ENCODE measurements at places on chromosomes 16 and 17.

GRCh38 chr17:50626037-50626574 lies 8.6 kb upstream of the ABCC3 start:
- peak; percentile 84 for DNase-seq

DNA sequence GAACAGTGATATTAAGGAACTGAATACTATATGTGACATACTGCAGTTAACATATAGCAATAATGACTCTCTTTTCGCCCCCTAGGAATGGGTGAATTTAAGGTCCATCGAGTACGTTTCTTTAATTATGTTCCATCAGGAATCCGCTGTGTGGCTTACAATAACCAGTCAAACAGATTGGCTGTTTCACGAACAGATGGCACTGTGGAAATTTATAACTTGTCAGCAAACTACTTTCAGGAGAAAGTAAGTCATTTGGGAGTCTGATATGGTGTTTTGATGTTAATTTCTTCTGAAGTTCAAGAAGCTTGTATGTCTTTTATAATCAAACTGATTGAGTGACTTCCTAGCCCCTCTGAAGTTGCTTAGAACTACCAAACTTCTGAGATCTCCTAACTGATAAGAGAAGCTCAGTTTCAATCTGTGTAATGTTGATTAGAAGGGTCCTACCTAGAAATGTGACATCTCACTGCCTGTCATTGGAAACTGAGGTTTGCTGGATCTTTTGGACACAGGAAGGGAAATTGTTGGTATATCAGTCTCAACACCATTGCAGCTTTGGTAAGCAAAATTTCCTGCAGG lies 1.0 kb downstream of the UTP4 start:
- DNase-seq: no peak

DNA sequence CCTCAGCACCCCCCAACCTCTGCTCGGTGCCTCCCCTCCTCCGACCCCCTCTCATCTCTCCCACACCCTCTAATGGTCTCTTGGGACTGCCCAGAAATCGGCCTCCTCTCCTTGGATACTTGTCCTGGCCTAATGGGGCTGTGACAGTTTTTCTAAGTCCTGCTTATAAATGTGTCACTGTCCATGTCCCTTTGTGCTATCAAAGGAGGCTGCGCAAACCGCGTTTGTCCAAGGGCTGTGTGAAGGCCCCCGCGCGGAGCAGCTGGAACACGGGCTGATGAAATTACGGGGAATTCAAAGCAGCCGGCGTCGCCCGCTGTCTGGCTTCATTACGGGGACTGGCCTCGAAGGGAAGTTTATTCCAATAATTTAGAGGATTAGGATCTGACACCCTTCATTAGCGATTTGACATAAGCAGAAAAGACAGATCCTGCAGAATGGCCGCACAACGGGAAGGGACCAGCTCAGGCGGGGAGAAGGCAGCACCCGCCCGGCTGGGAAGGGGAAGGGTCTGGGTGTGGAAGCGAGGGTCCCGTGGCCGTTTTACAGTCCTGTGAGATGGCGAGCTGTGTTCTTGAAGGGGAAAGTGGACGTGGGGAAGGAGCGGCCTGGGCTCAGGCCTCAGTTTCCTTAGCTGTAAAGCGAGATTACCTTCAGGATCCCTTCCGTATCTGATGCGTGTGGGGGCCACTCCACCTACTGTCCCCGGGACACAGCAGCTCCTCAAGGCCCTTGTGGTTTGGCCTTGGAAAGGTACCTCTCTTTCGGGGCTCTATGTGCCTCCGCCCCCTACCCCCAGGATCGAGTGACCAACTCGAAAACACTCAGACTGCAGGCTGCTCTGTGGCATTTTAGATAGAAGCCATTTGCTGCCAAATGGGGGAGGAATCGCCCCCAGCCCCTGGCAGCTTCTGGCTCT lies 1.6 kb upstream of the WFIKKN2 start:
- no peak for DNase-seq

- no peak for DNase-seq
Observed at GRCh38 chr16:31268891-31269290, 9.1 kb downstream of the ITGAM start.

DNA sequence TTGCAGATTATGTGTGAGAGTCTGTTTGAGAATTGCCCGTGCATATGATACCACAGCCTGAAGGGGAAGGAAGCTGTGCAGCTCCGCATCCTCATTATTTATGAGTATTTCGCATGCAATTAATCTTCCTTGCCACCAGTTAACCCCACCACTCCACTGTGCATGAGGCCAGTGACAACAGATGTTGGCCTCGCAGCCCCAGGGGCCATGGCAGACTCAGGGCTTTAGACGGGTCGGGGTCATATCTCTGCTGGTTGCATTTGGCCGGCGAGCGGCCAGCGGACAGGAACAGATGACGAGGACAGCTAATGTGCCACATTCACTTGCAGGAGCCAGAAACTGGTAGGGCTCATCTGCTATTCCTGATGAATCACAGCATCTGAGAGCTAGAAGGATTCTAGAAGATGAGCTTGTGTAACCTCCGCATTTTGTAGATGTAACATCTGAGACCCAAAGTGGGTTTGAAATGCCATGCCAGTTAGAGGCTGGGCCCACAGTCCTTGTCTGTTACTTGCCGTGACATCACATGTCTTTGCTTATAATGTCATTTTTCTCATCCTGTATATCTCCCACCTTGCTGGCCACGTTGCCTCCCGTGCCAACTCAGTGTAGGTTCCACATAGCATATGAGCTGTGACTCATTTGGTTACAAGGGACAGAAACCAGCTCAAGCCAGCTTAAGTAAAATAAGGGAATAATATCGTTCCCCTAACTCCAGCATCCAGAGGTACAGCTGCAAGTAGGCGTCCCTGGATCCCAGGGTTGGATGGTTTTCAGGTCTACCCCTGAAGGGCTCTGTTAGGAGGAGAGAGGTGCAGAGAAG lies 137.2 kb downstream of the SNX29 start:
- DNase-seq: no peak

DNA sequence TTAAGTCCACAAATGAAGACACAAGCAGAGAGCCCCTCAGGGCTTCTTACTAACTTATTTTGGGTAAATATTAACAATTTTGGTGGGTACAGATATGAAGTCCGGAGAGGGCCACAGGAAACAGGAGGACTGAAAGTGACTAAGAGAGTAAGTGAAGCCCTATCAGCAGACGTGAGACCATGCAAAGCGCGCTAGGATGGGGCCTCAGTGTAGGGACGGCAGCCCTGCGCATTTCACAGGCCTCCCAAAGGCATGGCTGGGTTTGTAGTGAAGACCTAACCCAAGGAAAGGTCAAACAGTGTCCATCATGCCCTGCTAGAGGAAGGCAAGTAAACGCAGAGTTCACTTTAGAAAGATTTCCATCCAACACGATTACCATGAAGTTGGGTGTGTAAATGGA lies 60.0 kb upstream of the SREBF1 start:
- no peak for DNase-seq
